NCI-H524 treated with DMSO at 0.1 percent for 48 hours (cell line): ENCODE measurements at places on chromosomes 1 and 21.

GRCh38 chr1:226215239-226215638 lies 8.2 kb upstream of the MIXL1 start:
- no peak for DNase-seq

GRCh38 chr1:146031476-146031875 lies 9.9 kb upstream of the HJV start:
- DNase-seq, result no peak

DNA sequence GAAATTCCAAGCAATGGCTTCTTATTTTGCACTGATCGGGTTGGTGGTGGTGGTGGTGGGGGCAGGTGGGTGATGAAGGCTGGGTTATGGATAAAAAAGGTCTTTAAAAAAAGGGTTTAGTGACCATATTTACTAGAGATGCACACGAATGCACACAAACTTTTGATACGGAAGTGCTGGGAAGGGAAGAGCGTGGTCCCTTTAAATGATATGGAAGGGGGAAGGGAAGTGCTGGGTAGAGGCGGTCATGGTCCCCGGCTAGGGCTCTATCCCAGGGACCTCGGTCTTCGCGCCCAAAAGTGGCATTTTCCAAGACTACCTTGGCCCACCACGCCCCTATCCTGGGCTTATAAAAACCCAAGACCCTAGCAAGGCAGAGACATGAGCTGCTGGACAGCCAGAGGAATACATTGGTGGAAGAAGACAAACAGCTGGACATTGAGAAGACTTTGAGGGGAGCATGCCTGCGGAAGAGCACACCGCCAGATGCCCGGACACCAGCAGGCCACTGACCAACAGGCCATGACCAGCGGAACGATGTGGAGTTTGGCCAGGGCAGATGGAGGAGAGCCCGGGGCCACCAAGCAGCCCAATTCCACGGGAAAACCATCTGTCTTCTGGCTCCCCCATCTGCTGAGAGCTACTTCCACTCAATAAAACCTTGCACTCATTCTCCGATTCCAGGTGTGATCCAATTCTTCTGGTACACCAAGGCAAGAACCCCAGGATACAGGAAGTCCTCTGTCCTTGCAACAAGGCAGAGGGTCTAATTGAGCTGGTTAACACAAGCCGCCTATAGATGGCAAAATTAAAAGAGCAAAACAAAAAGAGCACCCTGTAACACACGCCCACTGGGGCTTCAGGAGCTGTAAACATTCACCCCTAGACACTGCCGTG lies 1720.2 kb downstream of the MRPL39 start:
- DNase-seq, result no peak

GRCh38 chr1:31433396-31433930 lies 20.4 kb downstream of the SERINC2 start:
- DNase-seq, result no peak

DNA sequence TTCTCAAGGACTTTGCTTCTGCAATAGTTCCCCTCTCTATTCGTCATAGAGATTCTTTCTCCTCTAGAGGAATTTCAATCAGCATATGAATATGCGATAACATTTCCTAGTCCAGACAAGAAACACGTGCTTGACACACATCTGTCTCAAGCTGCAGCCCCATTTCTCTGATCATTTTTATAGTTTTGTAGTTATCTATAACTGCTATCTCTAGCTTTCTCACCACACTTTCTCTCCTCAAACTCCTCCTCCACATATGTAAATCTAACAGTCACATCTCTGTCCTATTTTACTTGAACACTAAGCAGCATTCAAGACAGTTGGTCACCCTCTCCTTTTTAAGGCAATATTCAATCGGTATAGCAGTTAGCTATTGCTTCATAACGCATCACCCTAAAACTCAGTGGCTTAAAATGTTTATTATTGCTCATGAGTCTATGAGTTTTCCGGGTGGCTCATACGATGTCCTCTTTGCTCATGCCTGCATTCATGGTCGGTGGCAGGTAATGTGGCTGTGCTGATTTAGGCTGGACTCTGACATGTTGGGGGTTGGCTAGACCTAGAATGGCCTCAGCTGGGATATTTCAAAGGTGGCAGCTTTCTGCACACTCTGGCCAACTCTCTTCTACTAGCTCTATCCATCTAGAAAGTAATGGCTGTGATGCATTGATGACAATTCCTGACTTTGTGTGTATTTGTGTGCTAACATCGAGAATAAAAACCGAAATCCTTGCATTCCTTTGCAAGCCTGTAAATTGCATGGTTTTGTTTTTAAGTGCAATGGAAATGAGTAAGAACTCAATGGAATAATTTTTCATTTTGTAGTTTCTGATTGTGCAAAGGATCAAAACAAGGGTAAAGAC lies 20.6 kb downstream of the ATP6V1G3 start:
- DNase-seq, result no peak

DNA sequence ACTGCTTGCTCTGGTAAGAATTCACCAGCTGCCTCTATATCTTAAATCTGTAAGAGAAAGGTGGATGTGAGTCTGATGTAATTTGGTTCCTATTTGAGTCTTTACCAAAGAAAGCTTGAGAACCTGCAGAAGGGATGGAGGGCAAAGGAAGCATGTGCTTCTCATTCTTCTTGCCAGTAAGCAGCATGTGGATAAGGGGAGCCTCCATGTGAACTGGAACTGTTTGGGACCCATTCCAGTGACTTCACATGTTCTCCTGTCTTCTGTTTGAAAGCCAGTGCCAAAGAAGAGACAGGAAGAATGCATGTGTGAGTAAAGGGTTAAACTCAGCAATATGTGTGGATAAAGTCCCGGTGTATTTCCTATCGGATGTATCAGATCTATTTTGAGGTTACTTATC lies 119.6 kb upstream of the ADGRL2 start:
- DNase-seq, result no peak
